ENCODE measurements at places on chromosomes 13 and 19.

- no peak for DNase-seq
These were observed 114.1 kb downstream of the MYO16 start for GRCh38 chr13:108743522-108743921.

- no peak for DNase-seq
These were observed 605 bp downstream of the CAPNS1 start for GRCh38 chr19:36140304-36141038.

DNA sequence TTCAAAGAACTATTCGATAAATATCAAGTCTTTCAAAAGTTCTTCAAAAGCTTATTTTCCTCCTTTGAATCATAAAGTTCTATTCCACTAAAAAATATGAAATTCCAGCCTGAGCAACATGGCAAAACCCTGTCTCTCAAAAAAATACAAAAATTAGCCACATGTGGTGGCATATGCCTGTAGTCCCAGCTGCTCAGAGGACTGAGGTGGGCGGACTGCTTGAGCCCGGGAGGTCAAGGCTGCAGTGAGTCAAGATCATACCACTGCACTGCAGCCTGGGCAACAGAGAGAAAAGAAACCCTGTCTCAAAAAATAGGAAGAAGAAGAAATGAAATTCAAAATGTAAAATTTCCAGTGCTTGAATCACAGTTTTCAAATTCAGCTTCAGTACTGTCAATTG is 24.6 kb downstream of the CAB39L start:
- DNase-seq = no peak

- no peak for DNase-seq
These were observed 23.9 kb upstream of the PSG4 start for GRCh38 chr19:43229315-43229714.

- no peak for DNase-seq
These were observed at the start of gene OXGR1 for GRCh38 chr13:96994017-96994857. TSS of gene OXGR1 (minus strand) at chr13:96994476. CDS start at chr13:96987759, 6,717 bp downstream.

DNA sequence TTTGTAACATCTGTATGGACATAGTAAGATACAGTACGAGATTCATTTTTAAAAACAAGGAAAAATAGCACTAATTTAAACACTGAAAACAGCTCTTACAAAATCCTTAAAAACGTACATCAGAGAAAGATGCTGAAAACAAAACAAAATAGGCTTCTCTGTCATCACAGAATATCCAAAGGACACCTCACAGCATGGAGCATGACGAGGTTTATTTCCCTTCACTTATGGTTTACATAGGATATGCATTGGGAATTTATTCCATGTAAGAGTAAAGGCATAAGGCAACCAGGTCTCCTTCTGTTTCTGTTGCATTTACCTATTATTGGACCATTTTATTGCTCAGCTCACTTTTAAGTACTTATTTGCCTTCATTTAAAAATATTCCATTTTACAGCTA is 3.0 kb downstream of the KCTD12 start:
- DNase-seq = no peak

DNA sequence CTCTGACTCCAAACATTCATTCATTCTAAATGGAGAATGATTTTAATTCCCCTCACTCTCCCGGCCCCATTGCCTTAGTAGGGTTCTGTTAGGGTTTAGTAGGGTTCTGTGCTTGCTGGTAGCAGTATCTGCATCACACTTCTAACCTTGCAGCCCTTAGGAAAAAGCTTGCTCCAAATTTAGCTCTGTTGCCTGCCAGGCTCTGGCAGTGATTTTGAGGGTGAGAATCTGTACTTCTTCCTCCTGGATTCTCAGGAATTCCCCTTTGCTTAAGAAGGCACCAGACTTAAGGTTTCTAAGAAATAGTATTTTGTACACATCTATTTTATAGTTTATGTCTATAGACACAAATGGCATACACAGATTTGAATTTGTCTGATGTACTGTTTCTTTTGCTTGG is 14.7 kb downstream of the B3GLCT start:
- no peak for DNase-seq

- DNase-seq = no peak
These were observed 46.3 kb downstream of the SOX21 start for GRCh38 chr13:94666065-94666464.

GRCh38 chr13:108987517-108987916 is 358.1 kb downstream of the MYO16 start:
- DNase-seq = no peak

- no peak for DNase-seq
These were observed 98.2 kb downstream of the ING1 start for GRCh38 chr13:110811771-110812120.

DNA sequence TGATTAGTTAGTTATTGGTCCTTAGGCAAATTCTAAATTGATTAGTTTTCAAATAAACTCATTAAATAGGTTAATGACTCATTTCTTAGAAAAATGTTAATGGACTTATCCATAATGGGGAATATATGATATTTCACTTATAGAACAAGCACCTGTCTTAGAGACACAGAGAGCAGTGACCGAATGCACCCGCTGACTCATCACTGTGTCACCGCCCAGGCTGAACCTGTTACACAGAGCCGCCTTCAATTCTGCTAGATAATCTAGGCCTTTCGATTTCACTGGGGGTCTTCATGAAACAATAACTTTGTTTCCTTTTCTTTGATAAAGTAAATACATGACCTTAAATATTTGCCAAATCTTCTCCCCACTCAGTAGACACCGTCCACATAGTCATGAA is 13.1 kb downstream of the IRS2 start:
- no peak for DNase-seq

DNA sequence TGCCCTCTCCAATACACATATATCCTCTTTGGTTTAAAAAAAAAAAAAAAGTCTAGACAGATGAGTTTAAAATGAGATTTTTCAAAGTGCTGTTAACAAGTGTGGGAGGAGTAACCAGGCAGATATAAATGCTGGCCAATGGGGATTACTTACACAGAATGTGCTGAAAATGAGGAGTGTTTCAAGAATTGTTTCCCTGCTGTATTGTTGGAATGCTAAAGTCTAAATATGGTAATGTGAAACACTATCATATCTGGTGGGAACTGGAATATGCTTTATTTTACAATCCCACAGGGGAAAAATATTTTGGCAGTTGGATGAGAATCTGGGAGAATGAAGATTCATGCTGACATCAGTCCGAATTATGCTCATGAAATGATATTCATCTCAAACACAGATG is 250.7 kb downstream of the DCT start:
- DNase-seq = no peak

GRCh38 chr19:3655402-3656072 is 28.9 kb upstream of the CACTIN start:
- DNase-seq = no peak

GRCh38 chr13:109743706-109744453 is 42.5 kb downstream of the IRS2 start:
- no peak for DNase-seq

GRCh38 chr19:41546386-41546789 is 29.6 kb upstream of the CEACAM21 start:
- DNase-seq = no peak

DNA sequence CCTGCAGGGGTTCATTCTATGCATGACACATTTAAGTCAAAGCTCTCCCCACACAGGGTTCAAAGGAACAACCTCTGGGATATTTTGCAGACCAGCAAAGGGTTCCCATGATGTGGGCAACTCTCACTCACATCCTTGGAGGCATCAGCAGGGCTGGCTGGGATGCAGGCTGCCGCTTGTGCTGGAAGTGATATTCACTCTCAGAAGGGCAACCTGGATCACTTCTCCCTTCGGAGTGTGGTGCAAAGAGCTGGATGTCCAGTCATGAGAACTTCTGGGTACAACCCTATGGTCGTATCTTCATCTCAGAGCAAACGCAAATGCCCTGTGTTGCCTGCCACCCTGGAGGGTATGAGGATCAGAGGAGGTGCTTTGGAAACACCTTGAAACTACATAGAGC is 98.6 kb downstream of the ZDHHC20 start:
- no peak for DNase-seq

DNA sequence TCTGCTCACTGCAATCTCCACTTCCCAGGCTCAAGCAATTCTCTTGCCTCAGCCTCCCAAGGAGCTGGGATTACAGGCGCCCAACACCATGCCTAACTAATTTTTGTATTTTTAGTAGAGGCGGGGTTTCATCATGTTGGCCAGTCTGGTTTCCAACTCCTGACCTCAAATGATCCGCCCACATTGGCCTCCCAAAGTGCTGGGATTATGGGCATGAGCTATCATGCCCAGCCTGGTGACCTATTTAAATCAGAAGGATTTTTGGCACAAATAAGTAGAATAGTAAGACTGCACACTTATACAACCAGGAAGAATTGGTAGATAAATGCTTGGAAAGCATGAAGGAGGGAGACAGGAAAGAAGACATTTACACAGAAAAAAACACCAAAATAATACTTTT is 53.4 kb upstream of the AKAP11 start:
- DNase-seq = no peak

DNA sequence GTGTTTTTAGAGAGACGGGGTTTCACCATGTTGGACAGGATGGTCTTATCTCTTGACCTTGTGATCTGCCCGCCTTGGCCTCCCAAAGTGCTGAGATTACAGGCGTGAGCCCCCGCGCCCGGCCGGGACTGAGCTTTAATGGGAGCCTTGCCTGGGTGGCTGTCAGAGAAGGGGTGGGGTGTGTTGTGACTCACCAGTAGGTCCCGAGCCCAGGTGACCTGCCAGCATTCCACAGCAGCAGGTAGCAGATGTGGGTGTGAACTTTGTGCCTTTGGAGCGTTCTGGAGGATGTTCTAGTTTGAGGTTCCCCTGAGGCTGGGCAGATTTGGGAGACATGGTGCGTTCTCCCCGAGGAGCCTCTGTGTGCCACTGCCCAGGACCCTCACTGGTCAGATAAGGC is 7.1 kb upstream of the EPN1 start:
- DNase-seq = no peak

DNA sequence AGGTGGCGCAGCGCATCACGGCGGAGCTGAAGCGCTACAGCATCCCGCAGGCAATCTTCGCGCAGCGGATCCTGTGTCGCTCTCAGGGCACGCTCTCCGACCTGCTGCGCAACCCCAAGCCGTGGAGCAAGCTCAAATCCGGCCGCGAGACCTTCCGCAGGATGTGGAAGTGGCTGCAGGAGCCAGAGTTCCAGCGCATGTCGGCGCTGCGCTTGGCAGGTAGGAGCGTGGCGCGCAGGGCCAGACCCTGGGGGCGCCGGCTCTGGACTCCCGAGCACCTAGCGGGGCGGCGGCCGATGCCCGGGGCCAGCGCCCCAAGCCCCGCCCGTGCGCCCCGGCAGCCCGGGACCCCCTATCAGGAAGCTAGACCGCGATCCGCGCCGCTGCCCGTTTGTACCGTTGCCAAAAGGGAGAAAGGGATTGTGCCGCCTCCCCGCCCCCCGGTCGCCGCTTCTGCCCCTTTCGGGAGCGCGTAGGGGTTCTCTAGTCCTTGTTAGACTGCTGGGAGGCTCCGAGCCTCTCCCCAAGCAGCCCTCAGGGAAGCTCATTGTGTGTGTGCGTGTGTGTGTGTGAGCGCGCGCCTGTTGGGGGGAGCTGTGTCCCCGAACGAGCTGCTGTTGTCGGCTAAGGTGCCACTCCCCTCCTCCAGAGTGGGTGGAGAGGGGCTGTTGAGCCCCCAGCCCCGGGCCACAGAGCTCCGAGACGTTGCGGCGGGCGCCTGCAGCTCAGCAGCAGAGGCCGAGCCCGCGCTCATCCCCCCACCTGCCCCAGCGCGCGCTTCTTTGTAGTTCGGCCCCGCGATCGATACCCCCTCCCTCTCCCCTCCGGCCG is 1.5 kb downstream of the ONECUT3 start:
- DNase-seq = no peak

- DNase-seq = no peak
These were observed 350.9 kb downstream of the SPRY2 start for GRCh38 chr13:79990048-79990447.

- no peak for DNase-seq
These were observed 260.4 kb downstream of the NALCN start for GRCh38 chr13:101155920-101156319.

DNA sequence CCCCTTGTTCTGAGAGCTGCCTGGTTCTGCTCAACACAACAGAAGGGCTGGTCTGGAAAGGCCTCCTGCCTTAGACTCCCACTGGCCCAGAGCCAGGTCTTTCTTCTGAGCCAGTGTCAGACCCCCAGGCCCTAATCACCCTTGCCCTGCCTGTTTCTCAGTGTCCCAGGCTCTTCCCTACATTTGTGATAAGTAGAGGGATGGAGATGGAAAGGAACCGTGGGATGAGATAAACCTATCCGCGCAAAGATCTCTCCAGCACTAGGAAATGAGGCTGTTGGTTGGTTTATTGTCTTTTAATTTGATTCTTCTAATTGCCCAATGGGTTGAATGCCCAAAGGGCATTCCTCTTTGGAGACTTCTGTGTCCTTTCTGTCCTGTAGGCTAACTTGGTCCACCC is 470.0 kb downstream of the TSHZ3 start:
- DNase-seq = no peak

DNA sequence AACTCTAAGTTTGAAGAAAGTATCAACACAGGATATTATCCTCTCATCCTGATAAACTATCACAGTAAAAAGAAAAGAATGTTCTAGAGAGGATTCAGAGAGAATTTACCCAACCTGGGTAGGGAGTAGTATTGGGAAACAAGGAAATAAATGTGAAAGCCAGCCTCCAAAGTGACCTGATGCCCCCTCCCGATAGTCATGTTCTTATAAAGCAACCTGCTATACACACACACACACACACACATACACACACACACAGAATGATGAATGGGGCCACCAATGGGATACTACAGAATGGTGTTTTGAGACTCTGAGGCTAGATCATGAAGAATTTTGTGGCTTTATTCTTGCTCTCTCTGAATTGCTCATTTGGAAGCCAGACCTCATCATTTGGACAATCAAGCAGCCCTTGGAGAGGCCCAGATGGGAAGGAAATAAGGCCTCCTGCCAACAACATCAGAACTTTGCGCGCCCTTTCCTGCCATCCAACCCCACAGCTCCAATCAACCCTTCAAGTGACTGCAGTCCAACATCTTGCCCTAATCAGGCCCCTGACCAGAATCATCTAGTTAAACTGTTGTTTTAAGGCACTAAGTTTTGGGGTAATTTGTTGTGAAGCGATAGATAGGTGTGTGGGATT is 807.9 kb upstream of the ARGLU1 start:
- no peak for DNase-seq

- DNase-seq = no peak
These were observed 30.4 kb upstream of the IRS2 start for GRCh38 chr13:109816808-109817203.

GRCh38 chr19:4174213-4174894 is 8.0 kb downstream of the SIRT6 start:
- no peak for DNase-seq

DNA sequence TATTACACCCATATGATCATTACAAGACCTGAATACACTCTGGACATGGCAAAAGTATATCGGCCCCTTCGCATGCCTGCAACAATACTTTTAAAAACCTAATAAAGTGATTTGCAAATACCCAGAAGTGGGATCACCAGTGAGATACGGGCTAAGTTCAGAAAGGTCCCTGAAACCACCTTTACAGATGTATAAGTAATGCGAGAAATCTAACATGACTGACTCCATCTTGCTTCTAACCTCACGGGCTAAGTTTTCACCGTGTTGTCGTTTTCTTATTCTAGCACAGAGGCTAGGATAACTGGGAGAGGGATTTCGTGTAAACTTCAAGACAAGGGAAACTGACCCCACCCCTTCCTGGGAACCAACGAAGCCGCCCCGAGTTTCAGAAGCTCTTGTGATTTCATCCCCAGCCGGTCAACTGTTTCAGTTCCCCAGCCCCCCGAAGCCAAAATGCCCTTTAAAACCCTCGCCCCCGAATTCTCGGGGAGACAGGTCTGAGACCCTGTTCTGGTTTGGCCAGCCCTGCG is 703 bp downstream of the NEK3 start:
- DNase-seq = no peak

GRCh38 chr13:60655256-60655655 is 258.2 kb downstream of the TDRD3 start:
- DNase-seq = no peak

GRCh38 chr13:105139380-105140285 is 1395.8 kb downstream of the EFNB2 start:
- DNase-seq = no peak
